ENCODE measurements at places on chromosomes 13 and 19.

- DNase-seq, result peak; percentile 42
Measured at GRCh38 chr19:294341-294945, 3.2 kb upstream of the PLPP2 start.

DNA sequence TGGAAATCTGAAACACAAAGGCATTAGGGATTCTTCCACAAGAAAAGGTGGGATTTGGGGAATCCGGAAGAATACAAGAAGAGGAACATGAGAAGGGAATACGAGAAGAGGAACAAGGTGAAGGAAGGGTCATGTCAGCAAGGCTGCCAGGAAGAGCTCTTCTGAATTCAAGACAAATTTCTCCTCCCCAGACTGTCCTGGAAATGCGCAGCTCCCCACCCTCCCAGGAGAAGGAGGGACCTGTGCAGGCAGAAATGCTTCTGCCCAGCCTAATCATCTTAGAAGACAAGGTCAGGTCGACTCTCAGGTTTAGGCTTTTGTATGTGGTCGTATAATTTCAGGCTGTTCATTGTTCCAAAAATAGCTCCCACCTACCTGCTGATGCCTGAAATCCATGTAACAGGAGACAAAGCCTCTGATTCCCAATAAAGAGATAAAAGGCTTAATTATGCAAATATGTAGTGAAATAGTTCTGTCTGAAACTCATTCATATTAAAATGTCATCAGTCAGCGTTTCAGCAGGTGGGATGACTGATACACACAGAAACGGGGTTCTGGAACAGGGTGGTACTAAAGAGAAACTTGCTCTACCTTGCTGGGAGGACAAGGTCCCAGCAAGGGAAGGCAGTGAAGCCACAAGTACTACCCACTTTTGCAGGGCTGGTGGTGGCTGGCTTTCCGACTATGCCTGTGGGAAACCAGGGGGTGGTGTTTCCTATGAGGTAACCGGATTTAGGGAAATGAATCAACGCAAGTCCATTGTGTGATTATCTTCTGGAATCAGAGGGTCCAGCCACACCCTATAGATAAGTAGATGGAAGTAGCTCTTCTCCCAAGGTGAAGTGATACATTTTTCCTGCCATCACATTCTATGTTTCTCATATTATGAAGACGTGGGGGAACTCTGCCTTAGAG, 76.1 kb downstream of the KL start:
- DNase-seq, result no peak

- DNase-seq, result no peak
Measured at GRCh38 chr13:95660981-95661581, 15.9 kb upstream of the DNAJC3 start.

GRCh38 chr19:43300876-43301765, 31.8 kb upstream of the PSG9 start:
- DNase-seq, result no peak

GRCh38 chr19:43416951-43417623, 2.4 kb downstream of the TEX101 start:
- DNase-seq, result no peak

DNA sequence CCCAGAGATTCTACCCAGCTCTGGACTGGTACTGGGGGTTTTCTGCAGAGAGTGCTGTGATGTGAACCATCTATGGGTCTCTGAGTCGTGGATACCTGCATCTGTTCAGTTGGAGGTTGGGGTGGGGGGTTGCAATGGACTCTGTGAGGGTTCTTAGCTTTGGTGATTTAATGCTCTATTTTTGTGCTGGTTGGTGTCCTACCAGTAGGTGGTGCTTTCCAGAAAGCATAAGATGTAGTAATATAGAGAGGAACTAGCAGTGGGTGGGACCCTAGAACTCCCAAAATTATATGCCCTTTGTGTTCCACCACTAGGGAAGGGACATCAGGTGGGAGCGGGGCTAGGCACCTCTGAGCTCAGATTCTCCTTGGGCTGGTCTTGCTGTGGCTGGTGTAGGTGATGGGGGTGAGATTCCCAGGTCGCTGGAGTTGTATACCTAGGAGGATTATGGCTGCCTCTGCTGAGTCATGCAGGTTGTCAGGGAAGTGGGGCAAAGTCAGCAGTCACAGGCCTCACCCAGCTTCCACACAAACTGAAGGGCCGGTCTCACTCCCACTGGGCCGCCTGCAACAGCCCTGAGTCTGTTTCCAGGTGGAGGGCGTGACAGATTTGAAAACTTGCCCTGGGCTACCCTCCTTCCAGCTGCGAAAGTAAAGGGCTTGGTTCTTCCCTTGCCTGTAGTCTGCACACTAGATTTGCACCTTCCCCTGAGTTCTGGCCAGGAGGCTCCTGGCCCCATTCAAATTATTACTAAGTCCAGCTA, 573.0 kb upstream of the SLITRK1 start:
- no peak for DNase-seq

- no peak for DNase-seq
Measured at GRCh38 chr13:51714663-51715168, 89.2 kb downstream of the DHRS12 start.

- DNase-seq, result no peak
Measured at GRCh38 chr13:86174622-86175021, 375.4 kb upstream of the SLITRK6 start.

DNA sequence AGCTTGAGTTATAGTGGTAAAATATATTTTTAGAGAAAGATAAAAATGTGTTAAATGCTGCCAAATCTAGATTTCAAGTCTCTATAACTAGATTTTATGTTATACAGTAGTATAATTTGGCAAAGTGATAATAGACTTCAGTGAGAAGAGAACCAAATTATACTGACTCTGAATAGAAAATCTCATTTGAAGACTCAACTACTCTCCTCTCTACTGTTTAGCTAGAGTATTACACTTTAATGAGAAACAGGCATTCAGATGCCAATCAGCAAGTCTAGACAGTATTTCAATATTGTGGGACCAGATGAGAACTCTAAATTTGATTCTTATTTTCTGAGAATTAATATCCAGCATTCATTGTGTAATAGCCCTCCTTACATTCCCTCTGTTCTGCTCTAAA, 311.2 kb downstream of the SLITRK5 start:
- DNase-seq, result no peak

- no peak for DNase-seq
Measured at GRCh38 chr13:65499256-65499655, 1730.9 kb downstream of the PCDH9 start.

GRCh38 chr13:41674246-41674645, 216.9 kb downstream of the RGCC start:
- no peak for DNase-seq

- no peak for DNase-seq
Measured at GRCh38 chr19:19152668-19153384, 14.5 kb upstream of the TMEM161A start.

DNA sequence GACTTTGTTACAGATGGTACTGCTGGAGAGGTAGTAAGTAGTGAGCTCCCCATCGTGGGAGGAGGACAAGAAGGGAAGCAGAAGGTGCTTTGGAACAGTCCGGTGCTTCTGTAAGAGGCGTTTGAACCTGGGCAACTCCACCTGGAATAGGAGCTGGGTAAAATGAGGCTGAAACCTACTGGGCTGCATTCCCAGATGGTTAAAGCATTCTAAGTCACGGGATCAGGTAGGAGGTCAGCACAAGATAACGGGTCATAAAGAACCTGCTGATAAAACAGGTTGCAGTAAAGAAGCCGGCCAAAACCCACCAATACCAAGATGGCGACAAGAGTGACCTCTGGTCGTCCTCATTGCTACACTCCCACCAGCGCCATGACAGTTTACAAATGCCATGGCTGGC, 5.1 kb downstream of the ANKLE1 start:
- DNase-seq, result no peak

- DNase-seq, result no peak
Measured at GRCh38 chr13:85694992-85695391, 104.2 kb downstream of the SLITRK6 start.

DNA sequence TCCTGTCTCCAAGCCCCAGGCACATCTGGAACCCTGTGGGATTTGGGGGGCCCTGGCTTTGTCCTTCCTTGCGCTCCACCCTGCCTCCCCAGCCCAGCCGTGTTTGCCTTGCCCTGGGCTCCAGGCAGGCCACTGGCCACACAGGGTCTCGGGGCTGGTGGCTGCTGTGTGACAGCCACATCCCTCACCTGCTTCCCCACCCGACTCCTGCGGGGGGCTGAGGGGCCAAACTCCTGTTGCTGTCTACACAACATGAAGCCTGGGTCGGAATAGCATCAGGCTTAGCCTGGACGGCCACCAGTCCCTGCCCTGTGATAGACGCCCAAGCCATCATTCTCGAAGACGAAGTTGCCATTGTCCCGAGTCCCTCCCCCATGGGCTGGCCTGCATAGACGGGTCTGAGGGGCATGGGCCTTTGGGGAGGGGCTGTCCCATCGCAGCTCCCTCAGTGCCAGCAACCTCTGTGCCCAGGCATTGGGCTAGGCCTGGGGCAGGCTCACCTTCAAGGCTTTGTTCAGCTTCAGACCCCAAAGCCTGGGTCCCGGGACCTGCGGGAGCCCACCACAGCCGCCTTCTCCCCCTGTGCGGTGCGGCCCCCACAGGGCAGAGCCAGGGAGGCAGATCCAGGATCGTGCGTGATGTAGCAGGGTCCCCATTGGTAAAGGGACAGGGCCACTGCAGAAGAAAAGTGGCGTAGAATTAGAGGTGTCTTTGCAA, 15.5 kb upstream of the TEKTIP1 start:
- DNase-seq, result no peak

GRCh38 chr19:48495396-48495795, 16.2 kb downstream of the LMTK3 start:
- no peak for DNase-seq

DNA sequence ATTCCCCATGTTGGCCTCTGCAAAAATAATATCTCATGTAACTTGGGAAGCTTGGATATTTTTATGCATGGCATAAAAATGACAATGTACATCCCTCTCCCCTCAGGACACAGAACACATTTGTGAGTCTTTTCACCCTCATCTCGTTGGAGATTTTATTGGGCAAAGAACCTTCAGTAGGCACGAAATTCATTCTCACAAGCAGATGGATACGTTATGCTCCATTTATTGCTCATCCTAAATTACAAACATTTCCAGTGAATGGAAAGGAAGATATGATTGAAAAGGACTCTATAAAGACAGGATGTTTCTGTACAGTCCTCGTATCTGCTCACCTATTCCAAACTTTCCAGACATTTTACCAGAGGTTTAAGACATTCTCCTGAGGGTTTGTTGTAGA, 1175.8 kb downstream of the UQCRFS1 start:
- DNase-seq, result no peak

DNA sequence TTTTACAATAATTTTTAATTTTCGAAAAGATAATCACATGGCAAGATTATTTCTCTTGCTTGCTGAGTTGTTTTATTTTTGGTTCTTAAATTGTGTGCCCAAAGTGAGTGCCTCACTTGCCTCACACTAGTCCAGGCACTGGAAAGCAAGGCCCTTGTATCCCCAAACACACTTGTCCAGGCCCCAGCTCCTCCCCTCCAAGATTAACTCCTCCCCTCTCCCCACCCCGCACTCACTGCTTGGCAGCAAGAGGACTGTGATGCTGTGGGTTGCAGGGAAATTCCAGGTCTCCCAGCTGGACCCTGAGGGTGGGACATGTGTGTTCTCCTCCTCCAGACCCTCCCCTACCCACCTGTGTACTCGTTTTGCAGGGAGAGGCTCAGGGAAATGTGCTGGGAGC, 3.9 kb downstream of the SIGLEC12 start:
- DNase-seq, result no peak

GRCh38 chr13:68190818-68191217, 960.7 kb upstream of the PCDH9 start:
- no peak for DNase-seq

GRCh38 chr19:55208880-55209692, at the start of gene PTPRH:
TSS of gene PTPRH (minus strand) at chr19:55209501. CDS start at chr19:55209433, 68 bp downstream.
- no peak for DNase-seq

GRCh38 chr13:23993680-23993985, 96.3 kb upstream of the C1QTNF9B start:
- no peak for DNase-seq

DNA sequence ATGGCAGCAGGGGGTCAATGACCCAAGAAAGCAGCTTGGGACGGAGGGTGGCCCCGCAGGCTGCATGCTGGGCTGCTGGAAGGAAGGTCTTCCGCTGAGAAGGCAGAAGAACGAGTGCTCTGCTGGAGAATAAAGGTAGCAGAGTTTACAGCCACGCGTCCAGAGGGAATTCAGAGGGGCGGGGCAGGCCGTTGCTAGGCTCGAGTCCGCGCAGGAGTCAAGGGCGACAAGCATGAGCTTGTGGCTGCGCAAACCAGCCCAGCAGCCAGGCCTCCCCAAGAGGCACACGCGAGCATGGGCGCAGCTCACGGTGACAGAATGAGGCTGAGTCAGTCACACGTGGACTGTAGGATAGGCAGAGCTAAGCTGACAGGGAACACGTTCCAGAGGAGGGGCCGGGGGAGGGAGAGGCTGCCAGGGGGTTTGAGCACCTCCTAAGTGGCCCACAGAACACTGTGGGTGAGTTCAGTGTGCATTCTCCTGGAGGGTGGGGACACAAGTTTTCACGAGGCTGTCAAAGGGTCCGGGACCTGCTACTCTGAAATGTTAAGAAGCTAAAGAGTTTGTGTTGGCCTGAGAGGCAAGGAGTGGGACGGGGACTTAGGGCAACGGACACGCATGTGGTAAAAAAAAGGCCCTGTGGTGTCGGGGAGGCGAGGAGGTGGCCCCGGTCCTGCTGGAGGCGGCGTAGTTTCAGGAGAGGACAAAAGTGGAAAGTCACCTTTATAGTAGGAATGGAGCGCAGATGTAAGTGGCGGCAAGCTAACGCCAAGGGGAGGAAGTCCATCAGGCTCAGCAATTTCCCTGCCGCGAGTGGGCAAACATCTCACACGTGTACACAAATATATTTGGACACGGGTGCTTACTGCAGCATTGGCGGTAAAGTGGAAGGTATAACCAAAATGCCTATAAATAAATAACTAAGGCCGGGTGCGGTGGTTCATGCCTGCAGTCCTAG, 17.7 kb downstream of the RFX2 start:
- DNase-seq, result peak; percentile 78

GRCh38 chr19:1025960-1026782, at the start of gene CNN2:
TSS of gene CNN2 (plus strand) at chr19:1026608. CDS start at chr19:1026662, 54 bp downstream.
- peak; percentile 88 for DNase-seq

DNA sequence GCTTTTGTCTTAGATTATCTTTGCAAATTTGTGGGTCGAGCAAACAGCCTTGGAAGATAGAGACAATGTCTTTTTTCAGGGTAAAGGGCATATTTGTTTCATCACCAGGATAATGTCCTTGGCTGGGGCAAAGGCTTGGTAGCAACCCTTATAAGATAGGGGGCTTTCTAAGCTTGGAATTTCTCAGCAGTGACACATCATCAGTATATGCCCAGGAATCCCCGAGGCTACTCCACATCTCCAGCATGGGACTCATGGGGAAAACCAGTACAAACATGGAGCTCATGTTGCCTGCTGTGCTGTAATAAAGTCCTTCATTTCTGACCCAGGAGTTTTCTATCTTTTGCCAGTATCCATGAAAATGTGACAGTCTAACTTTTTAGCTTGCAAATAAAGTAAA, 77.1 kb downstream of the DCLK1 start:
- no peak for DNase-seq

DNA sequence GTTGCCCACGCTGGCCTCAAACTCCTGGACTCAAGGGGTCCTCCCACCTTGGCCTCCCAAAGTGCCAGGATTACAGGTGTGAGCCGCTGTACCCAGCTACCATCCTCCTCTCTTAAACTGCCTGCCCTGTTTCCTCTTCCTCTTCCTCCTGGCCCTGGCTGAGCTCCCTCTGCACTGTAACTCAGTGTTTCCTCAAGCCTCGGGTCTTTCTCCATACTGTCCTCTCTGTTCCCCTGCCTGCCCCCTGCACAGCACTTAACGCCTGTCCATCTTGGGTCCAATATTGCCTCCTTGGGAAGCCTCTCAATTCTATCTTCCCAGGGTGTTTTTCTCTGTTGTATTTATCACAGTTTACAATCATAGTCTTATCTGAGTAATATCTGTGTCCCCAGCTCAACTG, 6.1 kb downstream of the LIPE start:
- no peak for DNase-seq
